ENCODE measurements at places on chromosomes 7 and 10. TPM values are rescaled to one million over a fixed set of nuclear protein-coding genes. Genes with fewer than 3 reads are reported as not detected.

DNA sequence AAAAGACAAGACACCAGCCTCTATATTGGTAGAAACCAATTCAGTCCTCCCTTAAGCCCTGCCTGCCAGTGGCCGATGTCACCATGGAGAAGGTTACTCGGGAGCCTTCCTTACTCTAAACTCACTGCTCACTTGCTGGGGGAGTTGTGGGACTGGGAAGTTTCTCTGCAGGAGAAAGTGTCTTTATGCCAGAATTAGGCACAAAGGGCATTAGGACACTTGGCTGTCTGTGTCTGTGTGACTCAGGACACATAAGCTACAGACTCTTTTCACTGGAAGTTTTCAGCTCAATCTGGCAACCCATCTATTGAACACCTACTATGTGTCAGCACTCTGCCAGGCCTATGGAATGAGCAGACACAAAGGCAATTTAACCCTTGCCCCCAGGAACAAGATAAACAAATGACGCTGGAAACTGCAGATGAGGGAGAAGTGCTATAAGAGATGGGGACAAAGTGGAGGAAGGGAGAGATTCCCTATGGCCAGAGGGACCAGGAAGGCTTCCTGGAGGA, 49.5 kb upstream of the CACUL1 start:
- no peak for DNase-seq

- no peak for DNase-seq
These were observed 48.4 kb downstream of the TMEM26 start for GRCh38 chr10:61404751-61405150.

The HTR7 gene
- 0.12 TPM for polyA plus RNA-seq

DNA sequence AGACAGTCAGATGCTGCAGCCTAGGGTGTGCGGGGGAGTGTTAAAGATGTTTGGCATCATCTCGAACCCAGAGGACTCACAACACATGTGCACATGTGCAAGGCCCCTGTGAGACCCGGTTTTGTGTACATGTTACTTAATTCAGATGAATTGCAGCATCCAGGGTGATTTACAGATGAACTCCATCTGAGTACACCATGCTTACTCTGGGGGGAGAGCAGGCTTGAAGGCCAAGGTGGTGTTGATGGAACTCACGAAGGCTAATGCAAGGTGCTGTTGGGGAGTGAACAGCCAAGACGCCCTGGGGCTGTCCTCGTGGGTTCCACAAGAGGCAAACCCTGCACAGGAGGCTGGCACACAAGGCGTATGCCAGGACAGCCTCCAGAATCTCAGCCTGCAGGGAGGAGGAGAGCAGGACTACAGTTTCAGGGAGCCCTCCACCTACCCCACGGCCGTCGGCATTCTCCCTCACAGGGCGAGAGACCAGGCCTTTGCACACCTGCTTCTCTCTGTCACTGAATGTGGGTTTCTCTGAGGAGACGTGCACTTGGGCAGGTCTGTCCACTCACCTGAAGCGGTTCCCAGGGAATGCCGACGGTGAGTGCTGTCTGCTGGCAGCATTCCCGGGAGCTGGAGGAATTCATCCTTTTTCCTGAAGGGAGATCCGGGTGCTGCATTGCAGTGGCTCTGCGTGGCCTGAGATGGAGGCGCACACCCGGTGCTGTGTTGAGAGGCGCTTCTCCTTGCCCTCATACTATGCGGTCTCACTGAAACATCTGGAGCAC, 178.5 kb upstream of the RNF32 start:
- no peak for DNase-seq

GRCh38 chr7:140570120-140570519, 70.5 kb downstream of the DENND2A start:
- peak; percentile 38 for DNase-seq

The CPA2 gene
- polyA plus RNA-seq, result 0.23 TPM

- no peak for DNase-seq
These were observed 272.9 kb upstream of the ZWINT start for GRCh38 chr10:56633876-56634452.

Data from heart right ventricle (tissue), 16 donors.